ENCODE measurements at places on chromosomes 2 and 18.

- no peak for DNase-seq
Measured at GRCh38 chr2:186629250-186629996, 39.6 kb downstream of the ITGAV start.

- no peak for DNase-seq
Measured at GRCh38 chr2:10775021-10775780, 37.4 kb downstream of the PDIA6 start.

DNA sequence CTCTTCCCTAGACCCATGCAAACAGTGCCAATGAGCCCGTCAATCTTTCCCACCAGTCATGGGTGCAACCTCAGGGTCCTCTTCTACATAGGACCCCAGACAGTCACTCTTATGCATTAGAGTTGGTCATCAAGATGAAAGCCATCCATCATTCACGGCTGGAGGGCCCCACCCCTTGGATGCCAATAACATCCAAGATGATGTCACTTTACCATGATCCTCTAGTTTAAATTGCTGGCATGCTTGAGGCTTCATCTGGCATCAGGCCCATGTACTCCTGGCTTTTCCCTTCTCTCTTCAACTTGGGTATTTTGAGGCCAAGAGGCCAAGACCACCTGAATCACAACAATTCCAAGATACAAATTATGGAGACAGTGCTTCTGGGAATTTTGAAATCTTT is 91.1 kb upstream of the MAPK4 start:
- DNase-seq = no peak

GRCh38 chr18:9738266-9738969 is 30.3 kb downstream of the RAB31 start:
- no peak for DNase-seq

GRCh38 chr2:120937686-120938044 is 202.0 kb downstream of the GLI2 start:
- DNase-seq = no peak

- no peak for DNase-seq
Measured at GRCh38 chr2:48527226-48527885, 2.6 kb upstream of the STON1 start.

DNA sequence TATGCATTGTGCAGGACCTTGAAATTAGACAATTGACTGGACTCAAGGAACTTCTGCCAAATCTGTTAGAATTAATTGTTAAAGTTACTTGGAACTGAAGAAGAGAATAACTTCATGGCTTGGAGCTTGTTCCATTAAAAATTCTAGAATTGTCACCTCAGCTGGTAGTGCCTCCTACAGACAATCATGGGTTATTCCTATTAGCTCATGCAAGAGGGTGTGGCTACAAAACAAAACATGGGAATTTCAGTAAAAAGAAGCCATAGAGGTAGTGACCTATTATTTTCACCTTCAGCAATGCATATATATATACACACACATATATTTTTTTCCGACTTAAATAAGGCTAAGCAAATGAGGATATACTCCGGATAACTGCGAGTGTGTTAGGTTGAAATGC is 181.9 kb upstream of the DTNA start:
- DNase-seq = no peak

GRCh38 chr2:191597186-191597751 is 80.7 kb upstream of the NABP1 start:
- DNase-seq = no peak

- no peak for DNase-seq
Measured at GRCh38 chr2:28346587-28346986, 46.1 kb upstream of the FOSL2 start.

DNA sequence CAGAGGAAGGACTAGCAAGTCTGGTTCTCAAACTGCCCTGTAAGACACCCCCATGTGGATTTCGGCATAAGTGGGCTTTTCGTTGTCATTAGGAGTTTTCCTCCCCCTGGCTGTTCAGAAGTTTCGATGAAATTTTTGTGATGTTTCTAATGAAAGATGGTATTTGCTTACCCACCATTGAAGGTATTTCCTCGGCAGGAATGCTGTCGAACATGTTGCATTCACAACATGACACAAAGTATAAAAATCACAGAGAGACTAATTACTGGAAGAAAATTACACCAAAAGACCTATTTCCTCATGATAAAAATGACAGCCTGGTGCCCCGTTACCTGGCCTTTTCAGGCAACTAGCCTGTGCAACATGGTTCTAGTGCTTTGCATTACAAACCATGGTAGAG is 144.9 kb downstream of the TXNL1 start:
- DNase-seq = no peak

GRCh38 chr2:28588292-28588670 is 92.4 kb downstream of the PLB1 start:
- DNase-seq = no peak

DNA sequence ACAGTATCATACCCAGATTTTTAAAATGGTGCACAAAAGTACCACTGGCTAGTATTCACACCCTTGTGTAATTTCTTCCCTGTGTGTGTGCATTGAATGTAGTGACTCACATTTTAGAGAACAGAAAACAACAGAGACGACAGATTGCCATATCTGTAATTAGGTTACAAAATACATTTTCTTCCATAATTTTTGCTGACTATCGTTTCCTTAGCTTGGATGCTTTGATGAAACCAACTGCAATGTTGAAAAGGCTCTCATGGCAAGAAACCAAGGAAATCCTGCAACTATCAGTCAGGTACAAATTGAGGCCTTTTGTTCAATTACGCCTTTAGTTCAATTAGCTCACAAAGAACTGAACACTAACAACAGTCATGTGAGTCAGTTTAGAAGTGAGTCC is 484.4 kb downstream of the ZNF804A start:
- DNase-seq = no peak

DNA sequence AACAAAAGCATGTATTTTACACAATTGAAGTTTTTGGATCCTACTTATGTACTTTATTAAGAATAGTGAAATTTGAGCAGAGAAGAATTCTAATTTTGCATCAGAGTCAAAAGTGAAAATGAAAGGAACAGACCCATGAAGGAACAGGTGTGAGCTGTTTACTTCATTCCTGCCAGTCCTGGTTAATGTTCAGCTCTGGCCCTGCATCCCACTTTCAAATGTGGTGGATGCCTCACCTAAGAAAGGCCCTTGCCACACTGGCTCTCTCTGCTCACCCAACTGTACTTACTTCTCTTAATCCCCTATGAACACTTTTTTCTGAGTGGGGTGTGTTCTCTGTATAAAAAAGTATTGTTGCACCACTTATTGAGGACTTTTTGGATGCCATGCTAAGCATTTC is 22.2 kb downstream of the FAM110C start:
- no peak for DNase-seq

DNA sequence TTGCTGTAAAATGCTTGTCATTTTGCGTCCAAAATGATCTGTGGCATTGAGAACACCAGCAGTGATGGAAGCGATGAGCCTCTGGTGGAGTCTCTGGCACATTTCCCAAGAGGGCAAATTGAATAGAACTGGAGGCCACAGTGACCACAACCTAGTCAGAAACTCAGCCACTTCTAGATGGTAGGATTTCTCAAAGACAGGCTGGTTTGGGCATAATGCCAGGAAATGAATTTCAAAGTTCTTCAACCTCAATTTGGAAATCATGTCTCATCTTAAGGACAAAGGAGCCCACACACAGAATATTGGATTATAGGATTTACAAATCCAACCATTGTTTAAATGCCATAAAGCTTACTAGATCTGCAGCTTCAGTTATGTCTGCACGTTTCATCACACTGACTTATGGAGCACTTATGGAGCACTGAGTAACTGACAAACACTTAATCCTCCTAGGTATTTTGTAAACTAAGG is 132.1 kb downstream of the COL6A3 start:
- DNase-seq = peak; percentile 1

DNA sequence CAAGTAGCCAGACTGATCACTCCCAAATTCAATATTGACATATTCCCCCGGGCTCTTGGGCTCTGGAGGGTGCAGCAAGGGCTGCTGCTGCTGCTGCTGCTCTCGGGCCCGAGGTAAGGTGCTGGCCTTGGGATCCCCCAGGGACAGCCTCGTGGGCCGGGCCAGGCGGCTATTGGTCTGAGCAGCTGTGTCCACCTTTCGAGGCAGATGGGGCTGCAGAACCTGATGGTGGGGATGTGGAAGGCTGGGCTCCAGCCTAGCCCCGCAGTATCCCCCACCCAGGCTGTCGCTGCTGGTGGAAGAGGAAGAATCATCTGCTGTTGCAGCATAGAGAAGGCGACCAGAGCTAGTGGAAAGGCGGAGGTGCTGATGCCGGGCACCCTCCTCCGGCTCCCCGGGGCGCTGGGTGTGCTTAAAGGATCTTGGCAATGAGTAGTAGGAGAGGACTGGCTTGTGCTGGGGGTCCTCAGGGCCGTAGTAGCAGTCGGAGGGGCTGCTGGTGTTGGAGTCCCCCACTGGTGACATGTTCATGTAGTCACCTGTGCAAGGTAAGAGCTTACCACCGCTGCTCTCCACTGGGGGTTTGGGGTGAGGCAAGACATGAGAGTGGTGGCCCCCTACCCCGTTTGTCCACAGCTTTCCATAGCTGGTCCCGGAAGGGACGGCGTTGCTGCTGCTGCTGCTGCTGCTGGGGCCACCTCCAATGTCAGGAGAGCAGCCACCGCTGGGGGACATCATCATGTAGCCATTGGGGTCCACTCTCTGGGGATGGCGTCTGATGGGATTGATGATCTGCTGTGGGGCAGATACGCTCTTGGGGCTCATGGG is 3.4 kb downstream of the IRS1 start:
- DNase-seq = no peak

- DNase-seq = no peak
Measured at GRCh38 chr2:110877031-110877827, 144.9 kb downstream of the ACOXL start.

GRCh38 chr2:233307565-233307964 is at the start of gene SAG:
SAG (plus strand) TSS chr2:233307816; CDS start chr2:233309190, 1,374 bp downstream.
- no peak for DNase-seq

GRCh38 chr2:183946193-183946592 is 652.1 kb upstream of the ZNF804A start:
- DNase-seq = no peak

GRCh38 chr2:199196686-199197085 is 261.1 kb downstream of the SATB2 start:
- no peak for DNase-seq

GRCh38 chr18:23065234-23065806 is 70.0 kb upstream of the CABLES1 start:
- DNase-seq = no peak

DNA sequence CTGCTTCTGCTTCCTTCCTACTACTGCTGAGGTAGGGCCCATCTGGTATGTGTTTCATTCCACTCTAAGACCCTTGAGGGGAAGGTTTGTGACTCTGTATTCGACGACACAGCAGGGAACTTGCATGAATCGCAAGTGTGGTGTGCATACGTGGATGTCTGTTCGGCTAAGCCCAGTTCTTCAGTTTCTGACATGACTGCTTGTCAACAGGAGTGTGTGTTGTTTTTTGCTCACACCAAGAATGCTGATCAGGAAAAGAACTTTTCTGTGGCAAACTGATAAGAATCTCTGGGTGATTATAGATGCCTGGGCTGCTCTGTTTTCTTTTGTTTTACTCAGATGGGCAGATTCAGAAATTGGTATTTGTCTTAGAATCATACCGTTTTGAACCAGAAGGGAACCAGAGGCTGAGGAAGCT is 22.0 kb downstream of the TNFRSF11A start:
- DNase-seq = no peak

DNA sequence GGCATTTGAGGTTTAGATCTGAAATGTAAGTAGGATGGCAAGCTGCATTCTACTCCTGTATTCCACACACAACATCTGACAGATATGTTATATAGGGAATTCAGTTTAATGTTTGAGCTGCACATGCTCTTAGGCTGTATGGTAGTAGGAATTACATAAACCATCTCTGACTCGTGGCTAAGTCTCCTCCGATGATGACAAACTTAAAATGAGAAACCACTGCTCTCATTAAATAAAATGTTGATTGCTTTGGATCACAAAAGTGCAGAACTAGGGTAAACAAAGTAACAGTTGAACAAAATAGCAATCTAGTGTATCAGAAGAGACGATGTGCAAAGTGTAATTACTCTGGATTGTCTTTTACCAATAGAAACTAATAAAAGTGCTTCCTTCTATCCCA is 50.1 kb upstream of the WDR75 start:
- no peak for DNase-seq

GRCh38 chr18:37381554-37381953 is 184.0 kb downstream of the CELF4 start:
- DNase-seq = no peak

- no peak for DNase-seq
Measured at GRCh38 chr2:7621018-7621814, 704.0 kb downstream of the RNF144A start.

DNA sequence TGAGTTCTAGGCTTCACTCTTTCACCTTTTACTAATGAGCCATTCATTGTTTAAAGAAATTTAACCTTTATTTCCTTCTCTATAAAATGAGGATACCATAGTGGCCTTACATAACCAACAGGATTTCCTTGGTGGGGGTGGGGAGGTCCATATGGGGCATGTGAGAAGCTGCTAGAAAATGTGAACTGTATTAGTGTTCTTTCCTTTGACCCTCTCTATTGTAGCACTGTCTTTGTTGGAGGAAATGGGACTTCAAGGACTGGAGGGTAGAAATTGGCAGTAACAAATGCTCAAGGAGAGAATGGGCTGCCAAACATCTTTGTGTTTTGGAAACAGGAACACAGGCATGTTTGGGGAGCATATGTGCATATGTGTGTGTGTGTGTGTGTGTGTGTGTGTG is 468.7 kb upstream of the ZEB2 start:
- DNase-seq = no peak

- DNase-seq = no peak
Measured at GRCh38 chr2:152034257-152034801, 64.5 kb downstream of the CACNB4 start.

GRCh38 chr18:58350526-58350925 is 278.4 kb downstream of the ALPK2 start:
- no peak for DNase-seq

GRCh38 chr2:240306185-240306584 is 129.3 kb upstream of the GPC1 start:
- no peak for DNase-seq

DNA sequence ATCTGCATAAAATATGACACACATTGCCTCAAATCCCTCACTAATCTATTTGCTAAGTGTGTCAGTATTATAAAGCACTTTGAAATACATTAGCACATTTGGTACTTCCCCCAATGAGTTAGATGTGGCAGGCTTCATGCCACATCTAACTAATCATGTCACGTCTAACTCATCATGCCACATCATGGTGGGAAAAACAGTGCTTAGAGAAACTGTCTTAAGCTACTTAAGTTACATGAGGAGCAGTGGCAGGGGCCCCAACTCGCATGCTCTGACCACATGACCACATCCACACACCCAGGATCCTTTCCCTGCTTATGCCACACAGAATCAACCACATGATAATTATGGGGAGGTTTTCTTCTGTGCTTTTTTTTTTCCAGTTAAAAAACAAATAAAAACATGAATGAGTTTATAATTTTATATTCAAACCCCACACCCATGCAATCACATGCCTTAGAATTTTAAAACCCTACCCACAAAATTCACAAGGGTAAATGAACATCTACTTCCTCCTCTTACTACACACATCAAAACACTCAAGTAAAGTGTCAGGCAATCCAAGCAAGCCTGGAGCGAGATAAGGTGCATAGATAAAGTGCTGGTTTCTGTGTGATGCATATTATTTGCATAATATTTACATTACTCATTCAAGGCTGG is 1.6 kb downstream of the ABCA12 start:
- DNase-seq = no peak

GRCh38 chr2:14602309-14602708 is 30.2 kb upstream of the LRATD1 start:
- no peak for DNase-seq

- DNase-seq = no peak
Measured at GRCh38 chr2:233061591-233062450, 1.7 kb downstream of the INPP5D start.
